ENCODE measurements at places on chromosomes 12 and 14.

GRCh38 chr12:101962486-101962885 is 85.1 kb downstream of the DRAM1 start:
- no peak for DNase-seq
- peaks cover 3% of the 10 kb centered on the region for H3K4me1 ChIP-seq
- no peaks in the 10 kb centered on the region for H3K36me3 ChIP-seq
- no peak overlapping the region for H3K4me3 ChIP-seq
- H3K27me3 ChIP-seq: no peaks in the 10 kb centered on the region

DNA sequence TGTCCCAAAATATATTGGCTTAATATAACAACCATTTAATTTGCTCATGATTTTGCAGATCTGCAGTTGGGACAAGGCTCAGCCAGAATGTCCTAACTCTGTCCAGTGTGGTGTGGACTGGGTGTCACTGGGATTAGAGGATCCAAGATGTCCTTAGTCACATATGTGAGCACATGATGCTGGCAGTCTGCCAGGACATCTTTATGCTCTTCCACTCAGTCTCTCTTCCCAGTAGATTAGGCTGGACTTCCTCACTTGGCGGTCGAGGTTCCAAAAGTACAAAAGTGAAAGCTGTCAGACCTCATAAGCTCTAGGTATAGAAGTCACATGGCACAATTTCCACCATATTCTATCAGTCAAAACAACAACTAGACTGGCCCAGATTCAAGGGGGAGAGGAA is 167.9 kb upstream of the NTF3 start:
- H3K4me1 ChIP-seq: no peaks in the 10 kb centered on the region
- H3K27ac ChIP-seq: no peak overlapping the region
- no peak overlapping the region for H3K4me3 ChIP-seq
- no peaks in the 10 kb centered on the region for H3K36me3 ChIP-seq

DNA sequence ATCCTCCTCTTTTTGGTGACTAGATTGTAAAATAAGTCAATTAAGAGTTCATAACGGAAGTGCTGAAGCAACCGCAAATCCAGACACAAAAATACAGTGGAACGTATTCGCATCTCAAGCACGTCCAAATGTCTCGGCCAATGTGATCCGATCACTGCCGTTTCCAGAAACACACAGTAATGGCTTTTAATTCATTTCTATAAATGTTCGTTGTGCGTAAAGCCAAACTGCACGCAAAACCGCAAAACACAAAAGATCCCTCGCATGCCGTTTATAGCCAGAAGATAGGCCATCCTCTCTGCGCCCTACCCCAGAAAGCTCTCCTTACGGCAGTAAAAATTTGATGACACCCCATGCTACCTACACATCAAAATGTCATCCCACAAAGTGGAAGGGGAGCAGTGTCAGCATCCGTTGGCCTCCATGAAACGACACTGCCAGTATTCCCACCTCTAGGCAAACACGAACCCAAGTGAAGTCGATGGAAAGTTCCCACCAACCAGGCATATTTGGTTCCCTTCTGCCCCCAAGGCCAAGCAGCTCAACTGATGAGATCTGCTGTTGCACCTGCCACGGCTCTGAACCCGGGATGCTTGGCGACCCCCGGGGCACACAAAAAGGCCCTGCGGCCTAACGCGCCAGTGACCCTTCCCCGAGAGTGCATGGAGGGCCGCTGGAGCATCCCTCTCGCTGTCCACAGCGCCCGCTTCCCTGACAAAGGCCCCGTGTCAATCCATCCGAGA is 1.4 kb downstream of the HECTD4 start:
- peaks cover 19% of the 10 kb centered on the region for H3K4me1 ChIP-seq
- no peaks in the 10 kb centered on the region for H3K36me3 ChIP-seq
- H3K27me3 ChIP-seq: no peaks in the 10 kb centered on the region
- H3K27ac ChIP-seq: no peak overlapping the region
- DNase-seq: no peak

DNA sequence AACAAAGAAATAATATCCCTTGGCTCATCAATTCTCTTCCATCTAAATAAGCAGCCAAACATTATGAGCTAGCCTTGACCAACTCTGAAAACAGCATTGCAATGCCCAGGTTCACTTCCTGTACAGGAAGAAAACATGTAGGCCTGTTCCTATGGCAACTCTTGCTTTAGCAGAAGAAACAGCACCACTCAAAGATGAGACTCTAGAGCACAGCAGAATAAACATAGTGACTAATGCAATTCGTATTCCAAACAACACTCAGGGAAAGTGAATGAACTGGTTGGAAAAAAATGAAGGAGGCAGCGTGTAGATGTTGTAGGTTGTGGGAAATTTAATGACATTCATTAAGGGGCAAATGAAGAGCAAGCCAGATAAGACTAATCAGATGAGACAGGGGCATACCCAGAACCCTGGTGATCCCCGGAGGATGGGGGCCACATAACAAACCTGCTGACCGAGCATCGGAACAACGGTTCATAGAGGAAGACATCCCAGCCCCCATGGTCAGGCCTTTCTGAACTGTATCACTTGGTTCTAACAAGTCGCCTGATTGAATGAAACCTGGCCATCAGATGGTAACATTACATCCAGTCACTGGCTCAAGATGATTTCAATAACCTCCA is 9.0 kb downstream of the ARHGDIB start:
- peaks cover 67% of the 10 kb centered on the region for H3K4me1 ChIP-seq
- H3K36me3 ChIP-seq: peaks cover 71% of the 10 kb centered on the region
- DNase-seq: peak; percentile 25
- peak overlapping the region; percentile 80 for H3K4me3 ChIP-seq
- H3K27me3 ChIP-seq: no peaks in the 10 kb centered on the region

- H3K36me3 ChIP-seq: no peaks in the 10 kb centered on the region
- H3K4me3 ChIP-seq: no peak overlapping the region
- DNase-seq: no peak
- H3K27ac ChIP-seq: no peak overlapping the region
- no peaks in the 10 kb centered on the region for H3K4me1 ChIP-seq
Observed at GRCh38 chr12:98208816-98209215, 306.6 kb upstream of the TMPO start.

DNA sequence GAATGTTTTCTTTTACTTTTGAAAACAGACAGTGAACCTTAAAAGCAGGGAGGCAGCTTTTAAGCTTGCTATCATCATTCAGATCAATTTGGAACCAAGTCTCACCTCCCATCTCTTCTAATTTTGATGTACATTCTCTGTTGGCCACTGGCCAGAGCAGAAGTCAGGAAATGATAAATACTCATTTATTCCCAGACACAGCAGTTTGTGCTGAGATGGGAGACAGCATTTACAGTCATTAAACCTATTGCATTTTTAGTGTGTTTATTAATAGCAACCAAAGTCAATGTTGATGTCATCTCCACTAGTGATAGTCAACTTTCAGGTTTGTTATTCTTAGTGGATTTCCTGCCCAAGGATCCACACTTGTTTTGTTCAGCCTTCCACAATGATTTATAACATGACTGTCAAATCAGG is 320.0 kb upstream of the ATP2B1 start:
- DNase-seq: no peak
- H3K4me1 ChIP-seq: peaks cover 5% of the 10 kb centered on the region
- no peak overlapping the region for H3K4me3 ChIP-seq
- H3K36me3 ChIP-seq: no peaks in the 10 kb centered on the region
- no peaks in the 10 kb centered on the region for H3K27me3 ChIP-seq

- DNase-seq: no peak
- no peak overlapping the region for H3K4me3 ChIP-seq
- H3K27ac ChIP-seq: no peak overlapping the region
Observed at GRCh38 chr14:105503296-105503640, 12.2 kb downstream of the TEDC1 start.

- peaks cover 66% of the 10 kb centered on the region for H3K27me3 ChIP-seq
- peaks cover 44% of the 10 kb centered on the region for H3K4me1 ChIP-seq
- H3K27ac ChIP-seq: no peak overlapping the region
- no peak for DNase-seq
- H3K4me3 ChIP-seq: peak overlapping the region; percentile 41
Observed at GRCh38 chr14:60656686-60657455, 7.6 kb upstream of the SIX1 start.

- H3K4me3 ChIP-seq: no peak overlapping the region
- DNase-seq: no peak
- peaks cover under 1% of the 10 kb centered on the region for H3K4me1 ChIP-seq
- no peaks in the 10 kb centered on the region for H3K36me3 ChIP-seq
- no peak overlapping the region for H3K27ac ChIP-seq
- no peaks in the 10 kb centered on the region for H3K27me3 ChIP-seq
Observed at GRCh38 chr14:70013271-70013873, 134.2 kb downstream of the SMOC1 start.

GRCh38 chr12:16136219-16136988 is 141.1 kb downstream of the SLC15A5 start:
- no peak overlapping the region for H3K4me3 ChIP-seq
- no peaks in the 10 kb centered on the region for H3K36me3 ChIP-seq
- no peak overlapping the region for H3K27ac ChIP-seq
- no peaks in the 10 kb centered on the region for H3K4me1 ChIP-seq
- DNase-seq: no peak

DNA sequence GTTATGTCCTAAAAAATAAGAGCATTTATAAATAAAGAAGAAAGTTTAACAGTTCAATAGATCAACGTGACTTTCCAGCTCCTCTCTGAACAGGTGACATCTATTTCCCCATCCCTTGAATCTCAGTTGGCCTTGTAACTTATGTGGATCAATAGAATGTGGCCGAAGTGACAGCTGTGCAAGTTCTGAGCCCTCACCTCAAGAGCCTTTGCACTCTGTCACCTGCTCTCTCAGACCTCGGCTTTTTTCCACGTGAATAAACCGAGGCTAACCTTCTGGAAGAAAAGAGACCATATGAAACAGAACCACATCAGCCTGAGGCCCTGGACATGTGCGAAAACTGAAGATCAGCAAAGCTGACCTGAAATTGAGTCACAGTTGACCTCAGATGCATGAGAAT is 253.0 kb downstream of the DAD1 start:
- no peaks in the 10 kb centered on the region for H3K27me3 ChIP-seq
- H3K27ac ChIP-seq: no peak overlapping the region
- H3K4me1 ChIP-seq: no peaks in the 10 kb centered on the region
- no peaks in the 10 kb centered on the region for H3K36me3 ChIP-seq
- H3K4me3 ChIP-seq: no peak overlapping the region

GRCh38 chr12:47054659-47055058 is 24.8 kb upstream of the PCED1B start:
- no peak overlapping the region for H3K4me3 ChIP-seq
- H3K4me1 ChIP-seq: no peaks in the 10 kb centered on the region
- DNase-seq: no peak
- no peak overlapping the region for H3K27ac ChIP-seq
- no peaks in the 10 kb centered on the region for H3K27me3 ChIP-seq

DNA sequence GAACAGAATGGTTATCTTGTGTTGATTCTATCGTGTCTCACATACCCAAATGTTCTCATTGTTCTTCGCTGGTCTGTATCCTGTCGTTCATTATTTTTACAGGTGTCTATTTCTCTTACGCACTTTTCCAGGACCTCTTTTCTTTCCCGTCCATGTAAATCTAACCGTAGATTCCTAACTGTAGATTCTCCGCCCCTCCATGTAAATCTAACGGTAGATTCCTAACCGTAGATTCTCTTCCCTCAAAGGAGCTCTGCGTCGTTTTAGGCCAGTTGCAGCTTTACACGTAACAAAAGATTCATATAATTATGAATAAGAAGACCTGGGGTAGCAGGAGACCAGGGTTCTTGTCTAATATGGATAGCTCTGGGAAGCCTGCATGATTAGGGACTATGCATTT is 9.7 kb upstream of the ZNF605 start:
- H3K4me1 ChIP-seq: no peaks in the 10 kb centered on the region
- H3K27ac ChIP-seq: no peak overlapping the region
- H3K4me3 ChIP-seq: no peak overlapping the region
- no peaks in the 10 kb centered on the region for H3K36me3 ChIP-seq

GRCh38 chr12:63911341-63911740 is 66.8 kb downstream of the SRGAP1 start:
- no peaks in the 10 kb centered on the region for H3K36me3 ChIP-seq
- no peaks in the 10 kb centered on the region for H3K27me3 ChIP-seq
- H3K27ac ChIP-seq: no peak overlapping the region
- H3K4me1 ChIP-seq: no peaks in the 10 kb centered on the region
- H3K4me3 ChIP-seq: no peak overlapping the region

DNA sequence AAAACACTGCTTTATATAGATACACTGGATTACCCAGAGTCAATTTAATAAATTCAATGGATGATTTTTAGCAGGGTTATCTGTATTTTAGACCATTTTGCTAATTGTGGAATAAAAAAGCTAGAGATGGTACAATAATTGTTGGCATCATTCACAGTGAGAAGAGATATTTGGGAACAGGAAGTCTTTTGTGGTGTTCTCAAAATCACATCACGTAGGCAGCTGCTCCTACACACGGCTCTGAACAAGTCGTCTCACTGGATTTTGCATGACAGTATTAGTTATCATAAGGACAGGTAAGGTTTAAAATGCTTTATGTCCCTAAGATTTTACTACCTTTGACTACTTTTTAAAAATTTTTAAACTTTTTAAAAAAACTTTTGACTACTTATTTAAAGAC is 52.0 kb downstream of the PAPLN start:
- H3K4me3 ChIP-seq: no peak overlapping the region
- no peaks in the 10 kb centered on the region for H3K27me3 ChIP-seq
- DNase-seq: no peak
- no peak overlapping the region for H3K27ac ChIP-seq
- H3K4me1 ChIP-seq: no peaks in the 10 kb centered on the region

- no peak overlapping the region for H3K4me3 ChIP-seq
- no peak for DNase-seq
- no peaks in the 10 kb centered on the region for H3K27me3 ChIP-seq
- H3K36me3 ChIP-seq: peaks cover 26% of the 10 kb centered on the region
- H3K27ac ChIP-seq: no peak overlapping the region
- no peaks in the 10 kb centered on the region for H3K4me1 ChIP-seq
Observed at GRCh38 chr12:12983420-12984035, 16.5 kb downstream of the HEBP1 start.

GRCh38 chr12:27212861-27213260 is 31.2 kb upstream of the STK38L start:
- no peak overlapping the region for H3K4me3 ChIP-seq
- H3K4me1 ChIP-seq: no peaks in the 10 kb centered on the region
- no peak overlapping the region for H3K27ac ChIP-seq

DNA sequence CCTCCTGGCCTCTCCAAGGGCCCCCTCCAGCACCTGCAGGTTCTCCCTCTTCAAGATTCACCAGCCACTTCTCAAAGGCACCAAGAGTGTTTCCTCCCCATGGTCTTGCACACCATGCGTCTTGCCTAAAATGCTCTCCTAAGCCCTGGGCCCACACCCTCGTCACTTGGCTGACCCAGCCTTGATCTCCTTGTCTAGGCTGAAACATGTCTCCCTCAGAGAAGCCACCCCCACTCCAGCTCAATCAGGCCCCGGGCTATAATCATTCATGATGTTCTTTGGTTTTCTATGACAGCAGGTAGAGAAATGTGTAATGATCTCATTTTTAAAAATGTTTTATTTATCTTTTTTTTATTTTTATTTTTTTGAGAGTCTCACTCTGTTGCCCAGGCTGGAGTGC is 88.1 kb downstream of the EFCAB11 start:
- DNase-seq: no peak
- no peak overlapping the region for H3K27ac ChIP-seq
- H3K4me3 ChIP-seq: no peak overlapping the region
- H3K27me3 ChIP-seq: peaks cover 4% of the 10 kb centered on the region
- no peaks in the 10 kb centered on the region for H3K4me1 ChIP-seq
